Keratinocyte (primary cell): ENCODE measurements at places on chromosomes 5 and 9. TPM values are rescaled to one million over a fixed set of nuclear protein-coding genes. Genes with fewer than 3 reads are reported as not detected.

PCDHA1 gene
- 0.03 to 0.07 TPM (median 0.06 TPM) in 3 replicates for polyA plus RNA-seq

OR13C9 gene
- polyA plus RNA-seq, result not detected in 3 replicates

PTBP3 gene
- polyA plus RNA-seq, result 43.7 to 83.3 TPM (median 51.0 TPM) in 3 replicates

ITGA1 gene
- 0.48 to 1.4 TPM (median 1.2 TPM) in 3 replicates for polyA plus RNA-seq

ARSK gene
- 6.4 to 9.3 TPM (median 6.7 TPM) in 3 replicates for polyA plus RNA-seq

COL15A1 gene
- 0.01 TPM in 1 of 3 replicates, not detected in the others for polyA plus RNA-seq

SPINK6 gene
- polyA plus RNA-seq, result 25.8 to 67.7 TPM (median 35.5 TPM) in 3 replicates

C9orf50 gene
- polyA plus RNA-seq, result not detected in 3 replicates

GFRA3 gene
- polyA plus RNA-seq, result not detected in 3 replicates

BAAT gene
- polyA plus RNA-seq, result 0.02 to 0.14 TPM (median 0.08 TPM) in 3 replicates

BSPRY gene
- 0.41 to 0.54 TPM (median 0.54 TPM) in 3 replicates for polyA plus RNA-seq

CDH18 gene
- polyA plus RNA-seq, result 0.37 to 0.63 TPM (median 0.41 TPM) in 3 replicates

GRM6 gene
- polyA plus RNA-seq, result not detected in 3 replicates

GPR150 gene
- 0.07 to 0.08 TPM (median 0.07 TPM) in 3 replicates for polyA plus RNA-seq

EQTN gene
- polyA plus RNA-seq, result 0.08 to 0.21 TPM in 2 of 3 replicates, not detected in the other

FBXO10 gene
- 4.1 to 6.6 TPM (median 5.1 TPM) in 3 replicates for polyA plus RNA-seq

PCDHGB1 gene
- 0.08 to 0.15 TPM (median 0.09 TPM) in 3 replicates for polyA plus RNA-seq

IL31RA gene
- polyA plus RNA-seq, result 4.6 to 6.7 TPM (median 6.0 TPM) in 3 replicates

SMARCA2 gene
- polyA plus RNA-seq, result 28.4 to 39.0 TPM (median 28.7 TPM) in 3 replicates

GADD45G gene
- 0.05 to 0.27 TPM in 2 of 3 replicates, not detected in the other for polyA plus RNA-seq

MAT2B gene
- polyA plus RNA-seq, result 32.8 to 68.5 TPM (median 50.5 TPM) in 3 replicates

PDGFRB gene
- 0.14 TPM in 1 of 3 replicates, not detected in the others for polyA plus RNA-seq

TRAF1 gene
- 0.71 to 2.5 TPM (median 1.2 TPM) in 3 replicates for polyA plus RNA-seq

DMRT3 gene
- not detected in 3 replicates for polyA plus RNA-seq

CBY3 gene
- not detected in 3 replicates for polyA plus RNA-seq

RLN1 gene
- 0.10 to 0.19 TPM in 2 of 3 replicates, not detected in the other for polyA plus RNA-seq

CRB2 gene
- not detected in 3 replicates for polyA plus RNA-seq

TIGD6 gene
- 3.9 to 4.1 TPM (median 4.1 TPM) in 3 replicates for polyA plus RNA-seq

SMIM23 gene
- polyA plus RNA-seq, result not detected in 3 replicates
